ENCODE measurements at places on chromosomes 3 and 15.

GRCh38 chr3:111669926-111670630, 74.9 kb upstream of the ZBED2 start:
- DNase-seq: no peak

DNA sequence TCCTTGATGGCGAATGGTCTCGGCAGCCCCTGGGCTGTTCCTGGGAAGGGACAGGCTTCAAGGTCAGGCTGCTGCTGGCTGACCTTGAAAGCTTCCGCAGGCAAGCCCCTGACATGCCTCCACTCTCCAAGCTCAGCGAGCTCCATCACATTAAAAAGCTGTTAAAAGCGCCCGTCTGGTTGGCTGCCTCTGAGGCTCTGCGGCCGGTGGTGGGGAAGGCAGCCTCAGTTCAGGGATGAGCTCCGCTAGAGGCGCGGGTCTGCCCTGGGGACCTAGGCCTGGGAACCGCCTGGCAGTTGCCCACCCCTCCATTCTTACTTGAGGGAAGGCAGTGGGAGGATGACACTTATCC, 103.8 kb downstream of the LINGO1 start:
- no peak for DNase-seq

GRCh38 chr3:175428466-175428865, 569.3 kb downstream of the NAALADL2 start:
- no peak for DNase-seq

DNA sequence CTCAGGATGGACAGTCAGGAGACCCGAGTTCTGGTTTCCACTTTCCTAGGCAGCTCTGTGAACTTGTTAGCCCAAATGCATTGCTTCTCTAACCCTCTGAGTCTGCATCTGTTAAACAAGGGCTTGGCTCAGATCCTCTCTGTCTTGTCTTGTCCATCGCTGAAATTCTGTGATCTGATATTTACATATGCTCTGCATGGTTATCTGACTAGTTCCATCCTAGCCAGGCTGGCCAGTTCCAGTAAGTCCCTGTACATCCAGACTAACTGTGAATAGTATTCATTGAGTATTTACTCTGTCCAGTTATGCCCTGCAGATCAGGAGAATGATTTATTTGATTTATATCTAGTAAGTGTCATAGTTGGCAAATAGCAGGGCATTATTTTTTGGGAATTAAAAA, 27.0 kb upstream of the SV2B start:
- DNase-seq: no peak

DNA sequence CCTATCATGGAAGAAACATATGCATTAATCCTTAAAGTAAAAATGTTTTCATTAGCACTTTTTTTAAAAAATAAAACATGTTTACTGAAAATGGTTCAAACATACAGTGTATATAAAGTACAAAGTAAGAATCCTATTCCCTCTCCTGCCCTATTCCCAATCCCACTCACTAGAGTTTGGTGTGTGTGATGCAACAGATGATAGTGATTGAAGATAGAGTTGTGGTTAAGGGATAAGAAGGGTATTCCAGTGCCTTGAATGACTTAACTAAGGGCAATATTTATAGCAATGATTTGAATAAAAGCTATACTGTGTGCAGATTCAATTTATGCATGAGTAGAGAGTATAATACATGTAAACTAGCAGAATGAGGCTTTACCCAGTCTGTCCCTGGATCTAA, 18.1 kb downstream of the ZNF280D start:
- no peak for DNase-seq

- DNase-seq: no peak
These were observed 301.9 kb downstream of the IL20RB start for GRCh38 chr3:137259701-137260100.

DNA sequence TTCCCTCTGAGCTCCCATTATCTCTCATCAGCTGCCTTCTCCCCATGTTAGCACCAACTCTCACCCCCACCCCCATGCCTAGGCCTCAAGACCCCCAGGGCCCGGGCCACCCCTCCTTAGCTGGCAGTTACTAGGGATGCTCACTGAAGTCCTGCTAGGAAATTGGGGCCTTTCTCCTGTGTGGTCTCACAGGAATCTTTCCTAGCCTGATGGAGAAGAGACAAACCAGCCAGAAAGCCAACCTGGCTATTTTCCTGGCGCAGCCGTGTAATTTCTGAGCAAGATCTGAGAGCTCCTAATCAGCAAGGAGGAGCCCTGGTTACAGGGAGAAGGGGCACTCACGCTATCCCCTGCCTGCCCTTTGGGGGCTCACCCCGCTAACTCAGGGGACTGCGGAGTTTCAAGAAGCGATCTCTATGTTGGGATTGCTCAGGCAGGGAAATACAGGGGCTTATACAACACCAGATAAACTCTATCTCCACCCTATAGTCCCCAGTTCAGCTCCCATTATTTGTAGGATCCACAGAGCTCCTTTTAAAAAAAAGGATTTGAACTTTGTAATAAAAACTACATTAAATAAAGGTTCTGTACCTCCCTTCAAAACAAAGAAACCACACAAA, 25.2 kb downstream of the NR2F2 start:
- DNase-seq: no peak

- DNase-seq: no peak
These were observed 19.2 kb upstream of the EPHB1 start for GRCh38 chr3:134775831-134776230.

DNA sequence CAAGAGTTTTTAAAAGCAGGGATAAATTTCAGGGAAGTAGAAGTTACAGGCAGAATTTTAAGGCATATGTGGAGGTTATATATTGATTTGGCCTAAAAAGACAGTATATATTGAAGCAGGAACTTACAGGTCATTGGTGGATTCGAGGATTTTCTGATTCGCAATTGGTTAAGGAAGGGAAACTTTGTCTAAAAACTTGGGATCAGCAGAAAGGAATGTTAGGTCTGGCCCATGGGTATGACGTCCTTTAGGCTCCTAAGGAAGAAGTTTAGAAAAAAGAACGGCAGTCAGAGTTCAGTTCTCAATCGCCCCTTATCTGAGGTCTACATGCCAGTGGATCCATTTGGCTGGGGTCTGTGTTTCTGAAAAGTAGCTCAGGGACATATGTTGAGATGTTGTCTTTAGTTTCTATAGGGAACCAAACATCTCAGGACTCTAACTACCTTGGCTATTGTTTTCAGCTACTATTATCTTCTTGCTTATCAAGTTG, 33.2 kb upstream of the ACP3 start:
- DNase-seq: no peak

DNA sequence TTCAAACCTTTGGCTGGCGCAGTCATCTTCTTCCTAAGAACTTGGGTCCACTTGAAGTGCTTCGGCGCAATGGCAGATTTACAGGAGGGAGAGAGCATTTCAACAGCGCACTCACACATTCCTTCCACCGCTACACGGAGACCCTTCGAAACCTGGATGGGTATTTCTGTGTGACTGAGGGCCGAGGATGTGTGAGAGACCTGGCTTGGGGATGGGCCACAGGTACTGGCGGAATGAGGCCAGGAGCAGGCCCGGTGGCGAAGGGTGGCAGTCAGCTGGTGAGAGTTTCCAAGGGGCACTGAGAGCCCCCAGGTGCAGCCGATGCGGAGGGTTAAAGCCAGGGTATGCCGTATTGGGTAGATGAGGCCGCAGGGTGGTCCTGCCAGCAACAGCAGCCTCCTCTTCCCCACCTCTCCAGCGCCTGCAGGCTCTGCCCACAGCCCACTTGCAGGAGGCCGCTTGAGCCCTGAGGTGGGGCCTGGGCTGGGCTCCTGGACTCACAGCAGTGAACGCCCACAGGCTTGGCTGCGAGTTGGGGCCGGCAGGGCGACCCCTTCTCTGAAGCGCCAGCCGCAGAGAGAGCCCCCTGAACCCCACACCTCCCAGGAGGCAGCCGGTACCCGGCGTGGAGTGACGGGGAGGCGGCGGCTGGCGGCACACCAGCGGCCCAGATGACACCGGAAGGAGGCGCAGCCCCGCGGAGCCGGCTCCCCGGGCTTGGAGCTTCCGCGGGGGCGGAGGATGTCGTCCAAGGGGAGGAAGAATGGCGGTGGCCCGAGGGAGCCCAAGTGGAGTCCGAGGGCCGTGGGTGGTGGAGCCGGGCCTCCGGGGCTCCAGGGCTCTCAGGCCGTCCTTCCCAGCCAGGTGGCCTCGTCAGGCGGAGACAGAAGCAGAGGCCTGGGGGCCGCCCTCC, 166.5 kb downstream of the NSMCE3 start:
- DNase-seq: no peak

DNA sequence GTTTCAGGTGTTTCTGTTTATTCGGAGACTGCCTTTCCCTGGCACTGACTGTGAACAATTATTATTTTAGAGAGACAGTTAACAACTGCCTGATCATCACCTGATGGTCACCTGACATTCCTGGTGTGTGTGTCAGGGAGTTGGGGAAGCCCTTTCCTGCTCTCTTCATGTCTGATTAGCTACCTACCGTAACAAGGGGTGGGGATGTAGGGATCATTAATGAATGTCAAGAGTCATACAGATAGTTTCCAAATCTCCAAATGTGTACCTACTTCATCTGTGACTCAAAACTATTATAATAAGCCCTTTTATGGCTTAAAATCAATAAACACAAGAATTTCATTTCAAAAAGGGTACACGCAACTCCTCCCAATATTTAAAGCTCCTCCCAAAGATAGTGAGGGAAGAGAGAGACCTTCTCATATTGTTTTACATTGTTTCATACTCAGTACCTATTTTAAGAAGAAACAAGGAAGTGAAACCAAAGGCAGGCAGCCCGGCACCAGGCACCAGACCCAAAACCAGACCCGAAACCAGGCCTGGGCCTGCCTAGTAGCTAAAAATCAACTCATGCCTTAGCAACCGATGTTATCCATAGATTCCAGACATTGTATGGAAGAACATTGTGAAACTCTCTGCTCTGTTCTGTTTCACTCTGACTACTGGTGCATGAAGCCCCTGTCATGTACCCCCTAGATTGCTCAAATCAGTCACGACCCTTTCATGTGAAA, 844.9 kb upstream of the ALCAM start:
- no peak for DNase-seq

DNA sequence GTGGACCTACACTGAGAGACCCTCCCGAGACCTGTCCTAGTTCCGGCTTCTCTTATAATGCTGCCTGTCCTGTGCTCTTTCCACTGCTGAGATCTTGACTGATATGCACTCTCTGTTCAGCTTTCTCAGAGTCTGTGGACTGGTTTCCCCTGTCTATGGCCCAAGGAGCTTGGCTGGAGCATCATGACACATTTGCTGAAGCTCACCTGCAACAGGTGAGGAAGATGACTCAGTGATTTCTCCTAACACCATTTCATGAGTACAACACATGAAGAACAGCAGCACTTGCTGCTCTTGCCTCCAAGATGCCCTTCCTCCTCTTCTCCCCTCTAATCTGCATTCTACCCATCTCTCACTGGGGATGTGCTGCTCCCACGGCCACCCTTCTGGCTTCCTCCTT, 92.1 kb downstream of the DUT start:
- DNase-seq: no peak

DNA sequence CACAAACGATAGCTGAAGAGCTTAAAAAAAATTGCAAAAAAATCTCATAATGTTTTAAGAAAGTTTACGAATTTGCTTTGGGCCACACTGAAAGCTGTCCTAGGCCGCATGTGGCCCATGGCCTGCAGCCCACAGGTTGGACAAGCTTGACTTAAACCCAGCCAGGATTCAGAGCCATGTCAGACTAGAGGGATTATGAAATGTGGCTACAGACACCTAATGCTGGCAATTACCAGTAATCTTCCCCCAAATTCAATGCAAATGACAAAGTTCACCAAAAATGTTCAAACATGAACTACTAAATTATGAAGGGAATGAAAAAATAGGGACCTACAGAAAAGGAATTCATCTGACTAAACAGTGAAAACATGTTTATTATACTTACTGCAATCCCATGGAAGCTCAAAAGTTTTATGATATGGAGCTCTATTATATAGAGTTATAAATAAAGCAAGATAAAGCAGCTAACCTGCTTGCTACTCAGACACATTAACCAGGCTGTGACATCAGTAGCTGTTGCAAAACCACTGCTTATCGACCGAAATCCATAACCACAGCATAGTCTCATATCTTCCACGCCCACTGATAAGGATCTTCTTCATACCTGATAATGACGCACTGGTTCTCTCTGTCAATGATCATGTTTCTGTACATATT, 49.2 kb downstream of the LDHAL6B start:
- no peak for DNase-seq

DNA sequence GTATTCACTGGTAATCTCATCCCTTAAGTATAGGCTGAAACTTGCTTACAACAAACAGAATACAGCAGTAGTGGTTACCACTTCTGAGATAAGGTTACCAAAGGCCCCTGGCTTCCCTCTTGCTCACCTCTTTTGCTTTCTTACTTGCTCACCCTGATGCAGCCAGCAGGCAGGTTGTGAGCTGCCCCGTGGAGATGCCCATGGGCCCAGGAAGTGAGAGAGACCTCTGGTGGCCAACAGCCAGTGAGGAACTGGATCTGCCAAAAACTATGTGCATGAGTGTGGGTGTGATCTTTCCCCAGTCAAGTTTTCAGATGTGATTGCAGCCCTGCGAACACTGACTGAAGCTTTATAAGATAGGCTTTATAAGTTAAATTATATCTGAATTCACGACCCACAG, 48.7 kb downstream of the NMNAT3 start:
- DNase-seq: no peak

- no peak for DNase-seq
These were observed 55.2 kb downstream of the PGPEP1L start for GRCh38 chr15:98952381-98952803.

- no peak for DNase-seq
These were observed 65.0 kb downstream of the PDZRN3 start for GRCh38 chr3:73559749-73560148.
